Left ventricle myocardium inferior (tissue), 1 donor: ENCODE measurements at places on chromosomes 1 and 21. TPM values are rescaled to one million over a fixed set of nuclear protein-coding genes. Genes with fewer than 3 reads are reported as not detected.

Gene USP25
- 53.2 TPM for total RNA-seq

Gene BCAS2
- 32.9 TPM for total RNA-seq

Gene RPE65
- total RNA-seq = not detected

DNA sequence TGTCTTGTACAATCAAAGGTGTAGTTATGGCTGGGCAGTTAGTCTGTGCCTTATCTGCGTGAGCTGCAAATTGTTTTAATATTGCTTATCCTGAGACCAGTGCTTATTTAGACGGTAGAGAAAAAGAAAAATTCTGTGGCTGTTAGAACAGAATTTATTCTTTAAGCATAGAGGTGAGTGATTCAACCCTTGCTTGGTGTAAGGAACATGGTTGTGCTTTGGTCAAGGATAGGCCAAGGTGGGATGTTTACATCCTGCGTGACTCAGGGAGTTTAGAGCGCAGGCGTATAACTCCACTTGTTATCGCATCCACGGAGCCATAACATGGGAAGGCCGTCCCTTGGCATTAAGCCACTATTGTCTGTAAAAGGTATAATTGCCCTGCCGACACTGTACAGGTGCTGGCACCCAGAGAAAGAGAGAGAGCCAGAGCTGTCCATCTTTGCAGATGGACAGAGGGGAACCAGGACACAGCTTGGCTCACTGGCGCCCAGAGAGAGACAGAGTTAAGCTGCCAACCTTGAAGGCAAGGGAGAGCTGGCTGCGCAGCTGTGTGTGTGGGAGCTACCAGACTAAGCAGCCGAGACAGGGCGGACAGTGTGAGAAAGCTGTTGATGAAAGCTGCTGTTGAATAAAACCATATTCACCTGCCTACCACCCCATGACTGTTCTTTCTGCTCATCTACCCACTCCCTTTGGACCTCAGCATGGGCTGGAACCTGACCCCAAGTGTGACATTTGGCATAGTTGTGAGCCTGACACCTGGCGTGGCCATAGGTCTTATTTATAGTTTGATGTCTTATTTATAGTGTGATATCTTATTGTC lies 200.4 kb downstream of the DYRK1A start:
- DNase-seq = no peak

GRCh38 chr1:229396585-229397206 lies 37.2 kb downstream of the ACTA1 start:
- no peak for DNase-seq

- DNase-seq = no peak
Measured at GRCh38 chr1:83889707-83890106, 109.2 kb downstream of the TTLL7 start.

DNA sequence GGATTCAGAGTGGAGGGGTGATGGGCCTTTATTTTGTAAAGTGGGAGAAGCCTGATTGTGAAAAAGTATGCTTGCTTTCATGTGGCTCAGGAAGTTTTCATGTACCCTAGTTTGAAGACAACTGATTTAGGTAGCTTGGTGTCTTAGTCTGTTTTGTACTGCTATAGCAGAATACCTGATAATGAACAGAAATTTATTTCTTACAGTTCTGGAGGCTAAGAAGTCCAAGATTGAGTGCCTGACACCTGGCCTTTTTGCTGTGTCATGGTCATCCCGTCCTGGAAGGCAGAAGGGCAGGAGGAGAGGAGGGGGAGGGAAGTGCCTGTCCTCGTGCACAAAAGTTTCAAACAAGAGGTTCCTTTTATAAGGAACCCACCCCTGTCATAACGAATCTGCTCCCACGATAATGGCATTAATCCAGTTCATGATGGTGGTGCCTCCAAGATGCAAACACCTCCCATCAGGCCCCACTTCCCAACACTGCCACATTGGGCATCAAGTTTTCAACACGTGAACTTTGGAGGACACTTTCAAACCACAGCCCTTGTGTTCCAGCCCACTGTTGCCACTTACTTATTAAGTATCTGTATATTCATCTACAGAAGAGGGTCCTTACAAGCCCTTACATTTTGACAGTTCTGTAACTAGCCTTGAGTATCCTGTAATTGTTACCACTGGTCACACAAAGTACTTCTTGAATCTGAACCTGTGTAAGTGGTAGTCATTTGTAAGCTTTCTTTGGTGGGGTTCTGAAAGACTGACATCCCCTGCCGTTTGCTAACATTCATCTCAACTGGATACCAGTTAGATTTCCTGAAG lies 9.5 kb downstream of the UCK2 start:
- no peak for DNase-seq
